ENCODE measurements at places on chromosomes 7 and 10.

DNA sequence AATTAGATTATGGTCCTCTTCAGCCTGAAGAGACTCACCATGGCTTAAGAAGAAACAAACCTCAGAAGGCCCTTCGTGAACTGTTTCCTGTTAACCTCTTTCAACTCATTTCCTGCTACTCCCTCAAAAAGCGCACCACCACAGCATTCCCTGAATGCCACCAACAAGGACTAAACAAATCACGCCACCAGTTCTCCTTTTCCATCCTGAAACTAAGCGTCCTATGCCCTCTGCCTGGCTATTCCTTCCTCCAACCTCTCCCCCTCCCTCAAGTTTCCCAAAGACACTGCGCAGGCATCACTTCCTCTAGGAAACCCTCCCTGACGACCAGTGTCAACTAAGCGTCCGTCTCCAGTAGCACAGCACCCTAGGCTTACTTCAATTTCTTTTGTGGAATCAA is 12.0 kb downstream of the YWHAG start:
- no peak for DNase-seq

DNA sequence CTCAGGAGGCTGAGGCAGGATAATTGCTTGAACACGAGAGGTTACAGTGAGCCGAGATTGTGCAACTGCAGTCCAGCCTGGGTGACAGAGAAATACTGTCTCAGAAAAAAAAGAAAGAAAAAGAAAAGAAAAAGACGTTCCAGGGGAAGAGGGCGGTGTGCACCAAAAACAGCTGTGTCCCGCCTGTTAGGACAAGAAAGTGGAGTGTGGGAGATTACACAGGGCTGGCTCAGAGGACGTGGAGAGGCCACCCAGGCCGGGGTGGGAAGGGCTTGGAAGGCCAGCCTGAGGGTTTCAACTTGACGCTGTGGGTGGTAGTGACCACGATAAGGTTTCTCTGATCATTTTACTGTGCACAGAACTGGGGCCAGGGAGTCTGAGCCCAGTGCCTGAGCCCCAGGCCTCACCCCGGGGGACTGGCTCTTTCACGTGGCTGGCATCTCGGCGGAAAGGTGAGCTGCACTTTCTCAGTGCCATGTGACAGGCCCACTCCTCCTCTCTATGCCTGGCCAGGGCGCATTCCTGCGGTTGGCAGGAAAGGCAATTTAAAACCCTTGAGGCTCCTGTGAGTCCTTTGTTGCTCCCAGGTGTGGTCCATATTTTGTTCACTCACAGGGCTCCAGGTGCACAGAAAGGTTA is 13.9 kb downstream of the RHBDD2 start:
- no peak for DNase-seq

DNA sequence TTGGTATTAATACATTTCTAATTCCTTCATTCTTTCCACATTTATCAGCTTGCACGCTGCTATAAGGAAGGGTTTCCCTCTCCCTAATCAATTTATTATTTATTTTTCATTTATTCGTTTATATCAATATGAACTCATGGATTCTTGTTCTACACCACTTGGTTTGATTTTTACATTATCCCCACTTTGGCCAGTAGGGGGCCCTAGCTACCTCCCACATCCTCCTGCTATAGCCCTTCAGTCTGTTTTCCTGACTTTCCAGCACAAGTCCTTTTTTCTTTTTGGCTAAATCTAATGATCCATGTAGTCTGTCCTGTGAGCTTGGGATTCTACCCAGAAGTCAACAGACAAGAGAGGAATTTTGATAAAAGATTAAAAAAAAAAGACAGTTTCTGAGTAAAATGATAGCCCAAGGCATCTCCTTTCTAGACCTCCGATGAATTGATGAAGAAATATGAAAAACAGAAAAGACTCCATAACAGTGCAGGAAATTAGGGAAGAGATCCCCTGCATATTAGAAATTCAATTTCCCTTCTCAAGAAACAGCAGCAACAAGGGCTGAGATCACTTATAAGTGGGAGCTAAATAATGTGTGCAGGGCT is 47.7 kb downstream of the LYZL2 start:
- peak; percentile 30 for DNase-seq

DNA sequence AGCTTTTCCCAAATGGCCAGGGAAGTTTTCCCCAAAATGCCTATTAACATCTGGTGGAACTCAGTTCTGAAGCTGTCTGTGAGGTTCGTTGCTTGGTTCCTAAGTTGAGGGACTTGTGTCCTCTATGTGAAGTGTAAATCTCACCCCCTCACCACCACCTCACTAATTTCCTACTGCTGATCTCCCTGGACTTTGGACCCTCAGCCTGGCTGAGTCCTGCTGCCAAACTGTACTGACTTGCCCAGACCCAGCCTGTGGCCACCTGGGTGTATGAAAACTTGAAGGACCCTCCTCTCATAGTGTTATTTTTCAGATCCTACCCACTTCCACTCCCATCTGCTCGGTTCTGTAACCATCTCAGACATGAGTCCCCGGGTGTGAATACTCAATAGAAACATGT is 94.9 kb downstream of the MET start:
- no peak for DNase-seq
